ENCODE measurements at places on chromosomes 1 and 21. TPM values are rescaled to one million over a fixed set of nuclear protein-coding genes. Genes with fewer than 3 reads are reported as not detected.

The GPA33 gene
- not detected for total RNA-seq

- no peak for DNase-seq
Observed at GRCh38 chr1:231776757-231777062, 150.1 kb downstream of the DISC1 start.

GRCh38 chr1:40218333-40218732 is 29.4 kb upstream of the TMCO2 start:
- DNase-seq = no peak

GRCh38 chr1:178495741-178496409 is 889 bp downstream of the CLEC20A start:
- DNase-seq = no peak

DNA sequence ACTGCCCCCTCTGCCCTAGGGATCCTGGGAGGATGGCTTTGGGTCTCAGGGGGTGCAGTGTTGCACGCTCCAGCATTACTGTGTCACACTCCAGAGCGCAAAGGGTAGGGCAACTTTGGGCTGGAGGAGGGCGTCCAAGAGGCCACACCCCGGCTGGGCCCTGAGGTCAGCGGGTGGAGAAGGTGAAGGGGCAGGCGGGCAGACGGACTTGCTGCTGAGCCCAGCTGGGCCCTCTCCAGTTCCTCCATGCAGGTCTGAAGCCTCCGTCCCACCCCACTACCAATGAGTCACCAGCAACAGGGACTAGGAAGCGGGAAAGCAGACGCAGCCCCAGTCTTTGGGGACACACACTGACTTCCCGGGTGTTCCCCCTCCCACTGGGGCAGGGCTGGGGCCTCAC is 116.0 kb downstream of the CASZ1 start:
- DNase-seq = no peak

- DNase-seq = no peak
Observed at GRCh38 chr1:84712276-84712874, 22.1 kb upstream of the SSX2IP start.

The HLCS gene
- 28.1 TPM for total RNA-seq

DNA sequence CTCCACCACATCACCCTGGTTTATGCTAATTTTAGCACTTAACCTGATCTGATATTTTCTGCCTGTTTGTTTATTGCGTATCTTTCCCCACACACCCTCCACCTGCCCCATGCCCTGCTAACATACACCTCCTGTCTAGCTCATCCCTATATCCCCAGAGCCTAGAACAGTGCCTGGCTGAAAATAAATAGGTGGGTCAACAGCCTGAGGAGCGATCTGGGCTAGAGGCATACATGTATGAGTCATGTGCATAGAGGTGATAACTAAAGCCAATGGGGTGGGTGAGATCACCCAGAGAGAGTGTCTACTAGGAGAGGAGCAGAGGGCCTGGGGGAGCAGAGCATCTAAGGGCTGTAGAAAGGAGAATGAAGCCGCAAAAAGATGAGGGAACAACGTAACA is 2.7 kb downstream of the HTR1D start:
- DNase-seq = no peak

The ADAM30 gene
- total RNA-seq = not detected

GRCh38 chr1:205739348-205740160 is 10.4 kb downstream of the NUCKS1 start:
- DNase-seq = no peak

DNA sequence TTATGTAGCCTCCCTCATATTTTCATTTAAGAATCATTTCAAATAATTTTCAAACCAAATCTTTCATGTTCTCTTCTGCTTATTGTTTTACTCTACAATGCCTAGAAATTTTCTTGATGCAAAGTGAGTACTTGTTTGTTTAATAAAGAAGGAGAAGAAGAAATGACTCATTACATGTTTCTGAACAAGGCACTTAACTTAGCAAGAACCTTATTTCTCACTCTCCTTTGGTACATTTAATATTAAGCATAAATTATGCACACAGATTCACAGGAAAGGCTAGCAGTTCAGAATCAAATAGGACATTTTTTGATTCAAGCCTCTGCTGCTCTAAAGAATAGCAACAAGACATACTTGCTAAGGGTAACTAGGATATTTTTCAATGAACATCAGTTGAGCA is 9.1 kb downstream of the SCYL3 start:
- no peak for DNase-seq

The LRRC53 gene
- total RNA-seq = not detected

DNA sequence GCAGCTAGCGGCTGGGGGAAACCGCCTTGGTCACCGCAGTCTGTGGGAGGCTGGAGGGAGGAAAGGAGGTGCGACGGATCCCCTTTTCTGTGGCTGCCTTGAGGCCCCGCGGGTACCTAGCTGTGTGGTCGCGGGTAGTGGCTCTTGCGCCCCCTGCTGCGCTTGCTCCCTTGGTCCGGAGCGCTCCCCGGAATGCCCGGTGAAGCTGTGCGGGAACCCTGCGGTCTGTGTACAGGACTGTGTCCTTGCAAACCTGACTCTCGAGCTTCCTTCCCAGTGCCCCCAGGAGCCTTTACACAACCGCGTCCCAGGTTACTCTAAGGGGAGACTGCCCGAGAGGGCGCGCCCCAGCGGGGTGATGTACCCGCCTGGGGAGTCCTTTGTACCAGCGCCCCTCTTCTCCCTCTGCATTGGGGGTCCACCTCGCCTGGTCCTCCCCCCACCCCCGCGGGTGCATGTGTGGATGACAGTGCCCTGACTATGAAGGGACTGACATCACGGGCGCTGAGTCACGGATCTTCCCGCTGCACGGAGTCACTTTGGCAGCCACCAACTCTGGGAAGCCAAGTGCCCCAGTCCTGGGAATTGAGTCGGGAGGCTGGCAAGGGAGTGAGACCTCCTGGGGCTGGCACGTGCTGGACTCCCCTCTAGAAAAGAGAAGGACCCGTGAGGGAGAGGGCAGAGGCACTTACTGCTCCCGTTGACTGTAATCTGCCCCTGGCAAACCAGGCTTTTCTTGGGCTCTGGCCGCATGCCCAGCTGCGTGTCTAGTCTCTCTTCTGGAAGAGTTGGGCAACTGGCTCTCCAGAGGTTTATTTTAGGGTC is 816 bp downstream of the IL6R start:
- peak; percentile 75 for DNase-seq

GRCh38 chr1:3625151-3625907 is 514 bp downstream of the TPRG1L start:
- DNase-seq = no peak

The OR2AK2 gene
- total RNA-seq = 0.78 TPM

DNA sequence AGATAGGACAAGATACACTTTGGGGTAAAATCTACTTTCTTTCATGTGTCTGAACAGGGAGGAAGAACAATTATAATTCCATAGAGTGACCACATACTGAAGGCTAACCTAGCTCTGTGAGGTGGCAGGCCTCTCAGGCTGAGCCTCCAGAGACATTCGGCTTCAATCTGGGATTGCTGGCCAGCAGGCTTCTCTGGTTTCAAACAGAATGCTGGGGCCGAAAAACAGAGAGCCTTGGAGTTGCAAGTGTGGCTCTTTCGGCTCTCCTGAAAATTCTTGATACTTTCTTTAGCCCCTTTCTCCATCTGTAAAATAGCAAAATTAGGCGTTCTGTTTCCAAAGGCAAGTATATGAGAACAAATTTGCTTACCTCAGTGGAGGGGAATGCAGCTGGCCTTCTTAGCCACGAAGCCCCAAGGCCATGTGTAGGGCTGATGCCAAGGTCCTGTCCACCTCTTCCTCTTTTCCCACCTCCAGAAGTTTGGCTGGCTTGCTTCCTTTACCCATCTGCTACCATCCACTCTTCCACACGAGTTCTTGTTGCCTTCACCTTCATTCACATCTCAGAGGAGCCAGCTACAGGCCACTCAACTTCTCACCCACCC is 30.0 kb upstream of the UBE2U start:
- DNase-seq = no peak

- DNase-seq = no peak
Observed at GRCh38 chr1:237861944-237862343, 28.8 kb downstream of the ZP4 start.

- no peak for DNase-seq
Observed at GRCh38 chr1:177950506-177950905, 19.4 kb downstream of the SEC16B start.

The SRRM1 gene
- 39.1 TPM for total RNA-seq

The KANK4 gene
- 0.47 TPM for total RNA-seq

GRCh38 chr1:116476321-116476720 is 94.5 kb downstream of the CD58 start:
- no peak for DNase-seq

DNA sequence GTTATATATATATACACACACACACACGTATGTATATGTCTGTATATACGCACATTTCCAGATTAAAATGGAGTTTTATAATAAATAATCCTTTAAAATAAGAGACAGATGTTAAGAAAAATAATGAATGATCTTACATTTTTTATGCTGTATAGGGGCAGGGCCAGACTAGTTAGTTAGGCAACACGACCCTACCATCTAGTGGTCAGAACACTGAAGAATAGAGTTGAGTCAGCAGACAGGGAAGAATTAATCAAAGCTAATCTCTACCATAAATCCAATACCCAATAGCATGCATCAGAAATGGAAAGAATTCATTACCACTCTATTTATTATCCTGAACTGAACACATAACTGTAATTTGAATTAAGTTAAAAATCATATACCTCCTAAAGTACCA is 156.7 kb downstream of the BRINP3 start:
- no peak for DNase-seq

The ACTA1 gene
- total RNA-seq = 1.7 TPM

DNA sequence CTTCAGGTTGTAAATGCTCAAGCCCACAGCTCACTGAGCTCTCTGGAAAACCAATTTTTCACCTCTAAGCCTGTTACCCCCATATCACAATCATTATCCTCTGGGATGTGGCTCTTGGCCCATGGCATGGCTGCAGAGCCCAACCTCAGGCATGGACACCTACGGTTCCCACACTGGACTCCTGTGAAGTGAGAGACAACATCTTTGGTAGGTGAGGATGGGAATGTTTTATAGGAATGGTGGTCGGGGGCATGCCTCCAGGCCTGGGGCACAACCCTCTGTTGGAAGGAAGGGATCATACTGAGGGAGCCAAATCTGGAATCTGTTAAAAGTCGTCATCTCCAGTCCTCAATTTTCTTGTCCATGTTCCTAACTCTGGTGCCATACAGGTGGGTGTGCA is 179.1 kb downstream of the FOXD2 start:
- DNase-seq = no peak

- peak; percentile 56 for DNase-seq
Observed at GRCh38 chr1:205658943-205659581, 21.2 kb downstream of the SLC45A3 start.

The TTC3 gene
- total RNA-seq = 956 TPM

The ITLN2 gene
- not detected for total RNA-seq

The TLR5 gene
- total RNA-seq = 1.7 TPM

- no peak for DNase-seq
Observed at GRCh38 chr1:188723332-188724020, 1754.2 kb downstream of the BRINP3 start.

DNA sequence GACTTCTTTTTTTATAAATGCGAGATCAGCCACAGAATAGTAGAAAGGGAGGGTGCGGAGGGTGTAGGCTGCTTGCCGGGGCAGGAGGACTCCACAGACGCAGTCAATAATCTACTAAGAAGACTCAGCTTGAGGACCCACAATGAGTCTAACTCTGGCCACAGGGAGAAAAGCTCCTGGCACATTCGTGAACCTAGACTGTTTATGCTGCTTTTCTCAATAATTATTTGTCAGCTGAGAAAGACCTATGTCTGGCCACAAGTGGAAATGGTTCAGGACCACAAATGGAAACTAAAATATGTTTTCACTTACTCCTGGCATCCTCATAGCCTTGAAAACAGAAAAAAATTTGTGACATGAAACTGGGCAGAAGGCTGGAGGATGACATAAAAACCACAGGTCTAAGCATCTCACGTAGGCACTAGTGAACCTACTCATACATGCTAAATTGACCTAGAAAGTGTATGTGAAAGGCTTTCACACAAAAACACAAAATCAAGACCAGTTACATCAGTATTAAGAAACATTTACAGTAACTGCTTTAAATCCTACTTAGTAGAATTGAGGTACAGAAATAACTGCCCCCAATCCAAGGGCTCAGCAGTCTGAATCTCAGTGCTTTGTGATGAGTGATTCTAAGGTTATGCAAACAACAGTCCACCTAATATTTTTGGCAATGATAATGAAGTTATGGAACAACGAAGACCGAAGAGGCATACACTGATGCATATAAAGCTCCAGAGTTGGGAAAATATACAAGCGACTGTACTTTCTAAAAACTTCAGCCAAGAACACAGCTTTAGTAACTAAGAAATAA is 159.5 kb downstream of the SLC45A1 start:
- no peak for DNase-seq

- DNase-seq = no peak
Observed at GRCh38 chr1:46721686-46722205, 2.8 kb upstream of the EFCAB14 start.

GRCh38 chr21:43266534-43266933 is 97.7 kb downstream of the CRYAA start:
- no peak for DNase-seq

The CELA3B gene
- not detected for total RNA-seq

- no peak for DNase-seq
Observed at GRCh38 chr1:171716616-171717015, 25.2 kb downstream of the VAMP4 start.

The OXCT2 gene
- 0.47 TPM for total RNA-seq

All from occipital lobe (tissue), 3 donors.